ENCODE measurements at places on chromosomes 13 and 19. TPM values are rescaled to one million over a fixed set of nuclear protein-coding genes. Genes with fewer than 3 reads are reported as not detected.

The SLC39A3 gene
- total RNA-seq: 21.6 TPM

The FUT1 gene
- under 0.01 TPM for total RNA-seq

The ZNF616 gene
- 9.0 TPM for total RNA-seq

The UBE2S gene
- 8.6 TPM for total RNA-seq

The NHLRC3 gene
- total RNA-seq: 21.9 TPM

The CD33 gene
- not detected for total RNA-seq

The OR7D2 gene
- total RNA-seq: not detected

The KCNC3 gene
- total RNA-seq: not detected

The RAB20 gene
- total RNA-seq: 4.6 TPM

The GJB2 gene
- total RNA-seq: 1.3 TPM

The MADCAM1 gene
- total RNA-seq: not detected

The ZNF625 gene
- total RNA-seq: 6.7 TPM

The CYP2A7 gene
- not detected for total RNA-seq

The HIF3A gene
- 1.3 TPM for total RNA-seq

The CPB2 gene
- total RNA-seq: not detected

The TYROBP gene
- total RNA-seq: not detected

The SLITRK5 gene
- under 0.01 TPM for total RNA-seq
